Activated CD4-positive, CD25-positive, alpha-beta regulatory T cell treated with anti-CD3 and anti-CD28 coated beads, Interleukin-2, amount 50 U/mL, for 16 hours (primary cell): ENCODE measurements at places on chromosomes 3 and 15.

DNA sequence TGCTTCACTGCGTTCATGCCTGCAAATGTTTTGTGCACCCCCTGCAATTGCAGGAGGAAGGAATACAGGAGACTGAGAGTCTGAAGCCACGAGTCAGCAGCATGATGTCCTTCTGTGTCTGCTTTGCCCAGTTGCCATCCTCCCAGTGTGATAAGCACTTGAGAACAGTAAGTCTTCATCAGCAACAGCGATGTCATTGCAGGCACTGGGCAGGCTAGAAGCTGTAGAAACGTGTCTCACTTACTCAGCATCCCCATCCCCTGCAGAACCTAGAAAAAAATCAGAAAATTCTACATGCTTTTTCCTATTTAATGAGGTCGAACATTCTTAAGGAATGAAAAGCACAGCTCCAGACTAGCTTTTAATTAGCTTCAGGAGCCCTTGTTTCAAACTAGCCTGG is 156.5 kb upstream of the LPP start:
- DNase-seq = no peak

GRCh38 chr3:54814224-54814623 is 113.6 kb downstream of the LRTM1 start:
- no peak for DNase-seq

DNA sequence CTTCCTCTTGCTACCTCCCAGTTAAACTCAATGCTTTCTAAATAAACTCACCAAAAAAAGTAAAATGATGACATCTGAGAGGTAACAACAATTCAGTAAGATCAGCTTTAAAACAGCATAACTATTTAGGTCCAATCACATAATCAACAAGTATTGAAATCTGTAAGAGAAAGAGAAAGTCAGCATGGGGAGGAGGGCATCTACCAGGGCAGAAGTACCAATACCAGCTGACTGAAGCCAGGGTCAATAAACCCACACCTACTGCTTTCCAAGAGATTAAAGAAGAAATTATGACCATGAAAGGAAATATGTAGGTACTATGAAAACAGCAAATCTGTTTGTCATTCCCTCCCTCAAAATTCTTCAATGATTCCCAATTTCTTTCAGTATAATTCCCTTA is 42.2 kb upstream of the IGF2BP2 start:
- no peak for DNase-seq

- DNase-seq = no peak
Observed at GRCh38 chr15:70048578-70049514, 48.9 kb downstream of the TLE3 start.

DNA sequence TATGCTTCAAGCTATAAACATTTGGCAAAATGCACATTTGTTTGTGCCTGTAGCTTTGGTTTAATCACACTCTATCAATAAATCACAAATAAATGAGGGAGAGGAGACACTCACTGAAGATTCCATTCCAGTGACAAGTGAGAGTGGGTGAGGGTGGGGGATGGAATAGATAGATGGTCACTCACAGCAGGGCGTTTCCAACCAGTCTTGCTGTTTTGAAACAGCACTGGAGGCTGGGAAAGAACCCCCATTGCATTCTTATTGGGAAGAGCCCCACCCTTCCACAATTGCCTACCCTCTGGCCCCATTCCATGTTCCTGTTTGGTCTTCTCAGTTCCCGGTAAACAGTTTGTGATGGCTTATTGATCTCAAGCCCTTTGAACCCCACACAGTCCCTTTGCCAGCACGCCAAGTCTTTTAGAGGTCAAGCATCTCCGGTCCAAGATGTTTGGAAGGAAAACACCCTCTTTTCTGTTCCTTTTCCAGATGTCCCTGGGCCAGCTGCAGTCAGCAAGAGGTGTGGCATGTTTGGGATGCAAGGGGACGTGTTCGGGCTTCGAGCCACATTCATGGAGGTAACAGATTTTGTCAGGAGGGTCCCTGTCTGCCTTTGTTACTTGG is 30.7 kb downstream of the LMCD1 start:
- DNase-seq = no peak

DNA sequence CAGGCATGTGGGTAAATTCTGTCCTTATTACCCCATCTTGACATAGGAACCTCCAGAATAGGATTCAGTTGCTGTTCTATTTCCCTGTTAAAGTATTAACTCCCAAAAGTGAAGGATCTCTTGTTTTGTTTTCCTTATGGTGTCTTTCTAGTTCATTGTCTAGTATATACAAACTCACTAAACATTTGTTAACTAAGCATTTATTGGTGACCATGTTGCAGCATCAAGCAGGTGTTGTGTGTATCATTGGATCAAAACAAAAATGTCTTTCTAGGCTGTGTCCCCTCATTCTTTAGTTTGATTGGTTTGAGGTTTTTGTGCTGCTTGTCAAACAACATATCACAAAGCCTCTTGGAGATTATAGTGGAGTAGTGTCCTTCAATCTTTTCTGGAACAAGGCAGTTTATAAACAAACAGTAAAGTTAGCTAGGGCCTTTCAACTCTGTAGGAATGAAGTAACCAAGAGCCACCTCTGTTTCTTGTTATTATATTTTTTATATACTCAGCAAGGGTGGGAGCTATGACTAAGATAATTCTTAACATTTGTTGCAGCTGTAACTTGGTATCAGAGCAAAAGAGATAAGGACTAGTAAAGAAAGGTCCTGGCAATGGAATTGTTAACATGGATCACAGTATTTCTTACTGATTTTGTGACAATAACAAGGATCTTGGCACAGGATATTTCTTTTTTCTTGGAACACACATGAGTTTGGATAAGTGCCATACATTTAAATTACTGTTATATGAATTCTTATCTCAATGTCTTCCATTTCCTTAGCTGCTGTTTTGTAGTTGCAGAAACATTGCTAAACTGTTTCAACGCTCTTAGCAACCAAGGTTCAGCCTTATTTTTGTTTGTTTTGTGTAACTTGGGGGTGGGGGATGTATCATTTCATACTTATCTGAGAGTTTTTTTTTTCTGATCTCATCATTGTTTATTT is 49.3 kb downstream of the TMOD3 start:
- no peak for DNase-seq

- DNase-seq = no peak
Observed at GRCh38 chr3:5194801-5195509, 7.4 kb downstream of the EDEM1 start.

- DNase-seq = no peak
Observed at GRCh38 chr3:193768070-193768394, 175.0 kb downstream of the OPA1 start.

DNA sequence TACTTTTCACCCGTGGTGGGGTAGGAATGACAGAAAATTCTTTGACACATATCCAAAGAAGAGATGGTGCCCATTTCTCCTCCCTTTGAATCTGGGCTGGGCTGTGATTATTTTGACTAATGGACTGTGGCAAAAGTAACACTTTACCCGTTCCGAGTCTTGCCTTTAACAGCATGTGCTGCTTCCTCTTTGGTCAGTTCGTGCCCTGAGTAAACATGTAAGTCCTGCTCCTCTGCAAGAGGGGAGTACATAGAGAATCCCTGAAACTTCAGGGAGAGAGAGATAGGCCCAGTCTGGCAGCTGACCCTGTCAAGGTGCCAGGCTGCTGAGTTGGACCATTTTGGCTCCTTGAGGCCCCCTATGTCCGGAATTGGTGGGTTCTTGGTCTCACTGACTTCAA is 243.1 kb downstream of the EPHB1 start:
- no peak for DNase-seq

- DNase-seq = no peak
Observed at GRCh38 chr3:134044459-134044858, 14.7 kb upstream of the SLCO2A1 start.

GRCh38 chr3:74832925-74833324 is 218.5 kb upstream of the CNTN3 start:
- DNase-seq = no peak

DNA sequence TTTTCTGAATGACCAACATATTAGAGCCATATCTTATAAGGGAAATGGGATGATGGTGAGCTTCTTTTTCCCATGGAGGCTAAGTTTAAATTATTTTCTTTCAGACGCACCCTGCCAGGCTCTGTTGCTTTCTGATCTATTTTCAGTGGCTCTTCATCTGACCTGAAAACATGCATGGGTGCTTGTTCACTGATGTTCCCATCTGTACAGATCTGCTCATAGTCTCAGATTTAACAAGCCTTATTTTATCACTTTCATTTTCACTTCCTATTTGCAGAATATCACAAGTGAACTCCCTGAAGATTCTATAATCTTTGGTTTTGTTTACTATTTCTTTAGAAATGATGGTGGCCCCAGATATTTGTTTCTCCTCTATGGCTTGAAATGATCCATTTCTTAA is 31.1 kb upstream of the SUCLG2 start:
- DNase-seq = no peak

DNA sequence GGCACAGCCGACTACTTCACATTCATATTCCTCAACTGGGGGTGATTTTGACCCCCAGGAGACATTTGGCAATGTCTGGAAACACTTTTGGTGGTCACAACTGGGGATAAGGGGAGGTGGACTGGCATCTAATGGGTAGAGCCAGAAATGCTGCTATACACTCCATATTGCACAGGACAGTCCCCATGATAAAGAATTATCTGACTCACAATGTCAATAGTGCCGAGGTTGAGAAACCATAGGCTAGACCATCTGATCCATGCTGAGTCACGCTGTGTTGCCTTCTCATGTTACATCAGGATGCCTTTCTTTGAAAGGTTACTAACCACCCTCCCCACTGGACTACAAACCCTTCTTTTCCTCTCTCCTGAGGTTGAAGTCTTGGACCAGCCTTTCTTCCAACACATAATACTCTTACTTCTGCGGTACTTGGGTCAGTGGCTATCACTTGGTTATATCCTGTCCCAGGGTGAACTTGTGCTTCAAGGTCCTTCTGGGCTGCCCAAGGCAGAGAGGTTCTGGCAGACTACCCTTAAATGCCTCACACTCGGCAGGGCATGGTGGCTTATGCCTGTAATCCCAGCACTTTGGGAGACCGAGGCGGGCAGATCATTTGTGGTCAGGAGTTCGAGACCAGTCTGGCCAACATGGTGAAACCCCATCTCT is 68.8 kb downstream of the CTNNB1 start:
- no peak for DNase-seq

DNA sequence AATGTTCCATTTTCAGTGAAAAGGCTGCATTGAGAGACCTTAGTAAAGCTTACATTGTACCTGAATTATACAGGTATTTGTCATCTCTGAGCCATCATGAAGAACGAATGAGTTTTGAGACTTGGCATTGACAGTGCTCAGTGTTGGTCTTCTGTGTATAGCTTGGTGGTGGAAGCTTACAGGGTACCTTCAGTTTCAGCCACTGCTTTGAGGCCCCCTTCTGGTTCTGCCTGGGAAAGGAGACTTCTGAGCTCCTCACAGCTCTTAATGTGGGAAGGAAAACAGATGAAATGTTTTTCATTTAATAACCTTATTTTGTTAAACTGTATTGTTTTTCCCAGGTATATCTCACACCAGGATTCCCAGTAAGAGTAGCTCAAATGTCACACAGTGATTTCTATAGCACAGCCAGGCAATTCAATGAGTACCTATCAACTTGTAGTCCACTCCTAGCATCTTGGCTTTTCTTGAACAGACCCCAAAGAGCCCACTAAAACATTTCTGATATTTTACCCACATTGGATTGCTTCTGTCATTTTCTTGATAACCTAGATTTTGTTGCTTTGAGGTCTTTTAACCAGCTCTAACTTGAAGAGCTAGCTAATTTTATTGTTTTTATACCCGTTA is 5.6 kb downstream of the SERPINI1 start:
- DNase-seq = no peak

GRCh38 chr3:18442756-18443664 is 17.9 kb upstream of the SATB1 start:
- no peak for DNase-seq

GRCh38 chr3:24272408-24272807 is 222.2 kb downstream of the THRB start:
- DNase-seq = no peak

DNA sequence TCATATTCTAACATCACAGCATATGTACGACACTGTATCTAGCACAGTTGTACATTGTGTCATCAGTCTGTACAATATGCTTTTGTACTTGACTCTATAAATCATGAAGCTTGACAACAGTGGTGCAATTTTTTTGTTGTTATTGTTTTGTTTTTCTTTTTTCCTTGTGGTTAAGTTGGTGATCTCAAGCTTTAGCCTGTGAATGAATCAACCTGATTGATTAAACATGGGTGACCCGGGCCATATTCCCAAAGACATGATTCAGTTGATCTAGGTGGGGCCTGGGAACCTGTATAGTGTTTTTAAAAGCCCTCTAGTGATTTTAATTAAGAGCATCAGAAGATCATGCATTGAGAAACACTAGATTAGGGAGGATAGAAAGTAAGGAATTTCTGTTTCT is 101.8 kb upstream of the AADACL2 start:
- no peak for DNase-seq

DNA sequence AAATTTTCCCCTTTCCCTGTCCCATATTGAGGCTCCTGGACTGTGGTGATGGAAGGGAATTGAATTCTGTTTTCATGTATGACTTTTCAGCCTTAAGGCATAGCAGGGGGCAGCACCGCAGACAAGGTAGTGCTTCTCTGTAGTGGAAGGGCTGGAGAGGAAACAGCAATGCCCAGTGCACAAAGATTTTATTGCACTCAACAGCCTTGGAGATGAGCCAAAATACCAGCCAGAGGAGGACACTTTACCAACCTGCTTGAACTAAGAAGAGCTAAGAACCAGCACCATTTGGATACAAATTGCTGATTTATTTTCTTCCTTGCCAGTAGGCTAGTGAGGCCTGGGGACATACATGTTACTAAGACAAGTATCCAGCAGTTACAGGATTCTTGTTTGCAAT is 98.7 kb downstream of the KCNMB2 start:
- no peak for DNase-seq

- DNase-seq = no peak
Observed at GRCh38 chr3:40914475-40914874, 284.8 kb upstream of the CTNNB1 start.

DNA sequence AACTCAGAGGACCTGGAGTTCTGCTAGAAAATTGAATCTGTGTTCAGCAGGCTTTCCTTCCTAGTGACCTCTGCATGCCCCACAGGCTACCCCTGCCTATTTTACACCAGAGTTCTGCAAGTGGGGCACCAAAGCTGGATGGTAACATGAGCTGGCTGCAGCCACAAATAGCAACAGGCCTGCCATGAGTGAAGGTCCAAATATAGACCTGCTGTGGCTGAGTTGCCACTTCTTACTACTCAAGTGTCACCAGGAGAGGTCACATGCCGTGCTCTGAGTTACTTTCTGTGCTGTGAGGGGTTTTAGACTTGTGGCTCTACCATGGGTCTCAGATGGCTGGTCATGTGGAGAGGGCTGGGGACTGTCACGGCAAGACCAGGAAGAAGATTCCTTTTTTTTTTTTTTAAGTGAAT is at the start of gene FSD2:
TSS of gene FSD2 (minus strand) at position 76 of the 413 bp plus-strand sequence. CDS start 18,679 bp downstream, outside the sequence.
- DNase-seq = no peak

GRCh38 chr15:57406062-57406772 is 29.9 kb downstream of the CGNL1 start:
- DNase-seq = no peak

DNA sequence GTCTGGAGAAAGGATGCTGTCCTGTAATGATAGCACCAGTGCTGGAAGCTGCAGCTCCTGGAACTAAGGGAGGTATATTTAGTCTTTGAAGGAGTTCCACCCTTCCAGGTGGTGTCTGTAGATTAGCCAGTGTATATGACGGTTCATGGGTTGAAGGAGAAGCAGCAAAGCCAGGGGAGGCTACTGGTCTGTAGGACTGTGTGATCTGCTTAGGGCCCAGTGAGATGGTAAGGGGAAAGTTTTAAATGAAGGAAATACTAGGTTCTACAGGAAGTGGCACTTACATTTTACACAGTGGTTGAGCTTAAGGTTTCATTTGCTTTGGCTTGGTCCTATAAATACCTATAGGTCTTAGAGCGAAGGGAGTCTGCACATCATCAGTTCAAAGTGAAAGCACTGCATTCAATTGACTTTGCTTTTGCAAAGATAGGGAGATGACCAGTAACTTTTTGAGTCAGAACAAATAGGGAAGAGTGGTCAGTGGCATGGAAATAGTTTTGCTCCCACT is 5.6 kb downstream of the SLC25A38 start:
- no peak for DNase-seq
